ENCODE measurements at places on chromosomes 1 and 21.

GRCh38 chr1:84835169-84835568 lies 57.8 kb downstream of the LPAR3 start:
- DNase-seq, result no peak

GRCh38 chr1:177620636-177621190 lies 349.1 kb downstream of the SEC16B start:
- no peak for DNase-seq

- DNase-seq, result no peak
Measured at GRCh38 chr1:214952648-214953047, 129.9 kb upstream of the KCNK2 start.

DNA sequence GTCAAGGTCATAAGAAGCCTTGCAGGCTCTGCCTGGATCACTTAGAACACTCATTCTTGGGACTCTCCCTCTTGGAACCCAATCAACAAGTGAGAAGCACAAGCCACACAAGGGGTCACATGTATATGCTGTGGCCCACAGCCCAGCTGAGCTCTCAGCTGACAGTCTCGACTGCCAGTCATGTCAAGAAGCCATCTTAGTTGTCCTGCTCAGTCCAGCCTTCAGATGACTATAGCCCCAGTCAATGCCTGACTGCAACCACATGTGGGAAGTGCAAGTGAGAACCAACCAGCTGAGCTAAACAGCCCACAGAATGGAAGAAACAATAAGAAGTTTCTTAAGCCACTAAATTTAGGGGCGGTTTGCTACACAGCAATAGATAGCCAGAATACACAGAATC lies 356.0 kb downstream of the KCNH1 start:
- DNase-seq, result no peak

GRCh38 chr1:23889074-23889473 lies 21.0 kb upstream of the FUCA1 start:
- no peak for DNase-seq

- DNase-seq, result no peak
Measured at GRCh38 chr1:181630838-181631237, 147.5 kb downstream of the CACNA1E start.

DNA sequence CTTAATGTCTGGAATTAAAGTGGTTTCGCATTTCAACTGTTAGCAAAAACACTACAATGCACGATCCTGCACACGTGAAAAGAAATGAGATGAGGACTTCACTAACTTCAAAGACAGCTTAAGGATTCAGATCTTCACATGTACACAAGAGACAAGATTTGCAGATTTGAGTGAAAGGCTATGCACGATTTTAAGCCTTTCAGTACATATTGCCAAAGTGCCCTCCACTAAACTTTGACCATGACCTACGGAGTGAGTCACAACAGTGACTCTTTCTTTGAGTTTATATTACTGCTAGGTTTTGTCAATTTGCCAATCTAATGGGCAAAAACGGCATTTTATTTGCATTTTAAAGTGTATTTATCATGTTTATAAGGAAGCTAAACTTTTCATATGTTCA lies 41.2 kb upstream of the CR1L start:
- DNase-seq, result no peak

- peak; percentile 71 for DNase-seq
Measured at GRCh38 chr21:37072274-37072987, 440 bp downstream of the PIGP start.

DNA sequence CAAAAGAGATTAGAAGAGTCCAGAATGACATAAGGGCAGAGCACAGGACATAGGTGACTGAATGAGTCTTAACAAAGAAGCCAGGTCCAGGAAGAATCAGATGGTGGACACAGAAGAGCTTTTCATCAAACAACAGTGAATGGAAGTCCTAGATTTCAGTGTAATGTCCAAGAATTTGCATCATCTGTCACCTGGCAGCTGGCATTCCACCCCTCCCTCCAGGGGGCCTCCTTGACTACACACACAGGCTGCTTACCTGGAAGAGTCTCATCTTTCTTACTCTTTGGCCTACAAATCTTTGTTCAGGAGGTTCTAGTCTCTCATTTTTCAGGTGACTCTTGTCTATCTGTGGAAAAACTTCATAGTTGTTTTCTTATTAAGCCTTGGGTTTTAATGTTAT lies 36.2 kb downstream of the GORAB start:
- no peak for DNase-seq

DNA sequence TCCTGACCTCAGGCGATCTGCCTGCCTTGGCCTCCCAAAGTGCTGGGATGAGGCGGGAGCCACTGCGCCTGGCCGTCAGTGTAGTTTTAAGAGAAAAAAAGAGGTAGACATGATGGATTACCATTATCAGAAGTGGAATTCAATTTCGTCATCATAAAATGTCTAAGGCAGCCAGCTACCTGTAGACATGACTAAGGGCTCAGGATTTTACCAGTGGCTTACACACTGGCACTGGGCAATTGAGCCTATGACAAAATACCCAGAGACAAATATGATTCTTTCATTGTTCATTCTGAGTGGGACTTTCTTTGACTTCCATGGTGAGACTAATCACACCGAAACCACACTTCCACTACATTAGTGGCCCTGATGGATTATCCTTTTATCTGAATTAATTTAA lies 181.5 kb downstream of the GABPA start:
- DNase-seq, result no peak

DNA sequence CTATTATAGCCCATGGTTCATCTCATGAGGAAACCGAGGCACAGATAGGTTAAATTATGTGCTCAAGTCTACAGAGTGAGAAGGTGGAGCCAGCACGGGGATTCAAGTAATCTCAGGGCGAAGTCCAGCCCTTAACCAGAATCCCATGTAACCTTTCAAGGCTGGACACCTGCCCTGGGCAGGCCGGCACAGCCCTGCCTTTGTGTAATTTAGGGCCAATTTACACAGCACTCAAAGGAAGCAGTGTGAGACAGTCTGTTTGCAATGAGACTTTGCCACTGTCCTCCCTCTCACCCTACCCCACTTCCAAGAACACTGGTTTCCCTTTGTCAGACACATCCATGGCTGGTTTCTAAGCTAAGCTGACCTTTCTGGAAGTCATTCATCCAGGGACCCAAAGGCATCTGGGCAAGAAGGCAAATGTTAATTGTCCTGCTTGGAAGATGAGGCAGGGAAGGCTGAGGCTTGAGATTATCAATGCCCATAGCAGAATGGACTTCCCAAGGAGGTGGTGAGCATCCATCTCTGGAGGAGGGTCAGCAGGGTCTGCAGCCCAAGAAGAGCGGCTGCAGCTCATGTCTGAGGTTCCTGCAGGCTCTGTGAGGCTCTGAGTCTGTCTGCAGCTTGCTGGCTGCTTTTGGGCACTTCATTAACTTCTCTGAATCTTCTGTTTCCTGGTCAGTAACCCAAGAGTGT lies 159.2 kb downstream of the TRABD2B start:
- no peak for DNase-seq

DNA sequence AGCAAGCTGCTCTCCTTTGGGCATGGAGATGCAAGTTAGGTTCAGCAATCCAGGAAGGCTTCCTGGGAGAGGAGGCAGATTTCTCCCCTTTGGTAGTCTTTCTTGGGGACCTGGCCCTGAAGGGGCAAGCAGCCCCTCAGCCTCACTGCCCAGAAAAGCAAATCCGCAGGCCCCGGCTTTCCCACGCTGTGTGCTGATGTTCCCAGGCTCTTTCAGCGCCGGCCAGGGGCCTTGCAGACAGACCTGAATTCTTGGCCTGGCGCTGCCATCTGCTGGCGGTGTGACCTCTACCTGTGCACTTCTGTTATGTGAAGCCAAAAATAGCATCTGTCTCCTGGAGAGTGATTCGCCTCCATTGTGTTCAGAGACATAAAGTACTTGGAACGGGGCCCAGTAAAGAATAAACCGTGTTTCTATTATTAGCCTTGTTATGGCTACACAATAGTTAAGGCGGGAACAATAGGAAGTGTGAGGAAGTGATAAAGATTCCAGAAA lies 64.8 kb downstream of the ALPL start:
- no peak for DNase-seq

DNA sequence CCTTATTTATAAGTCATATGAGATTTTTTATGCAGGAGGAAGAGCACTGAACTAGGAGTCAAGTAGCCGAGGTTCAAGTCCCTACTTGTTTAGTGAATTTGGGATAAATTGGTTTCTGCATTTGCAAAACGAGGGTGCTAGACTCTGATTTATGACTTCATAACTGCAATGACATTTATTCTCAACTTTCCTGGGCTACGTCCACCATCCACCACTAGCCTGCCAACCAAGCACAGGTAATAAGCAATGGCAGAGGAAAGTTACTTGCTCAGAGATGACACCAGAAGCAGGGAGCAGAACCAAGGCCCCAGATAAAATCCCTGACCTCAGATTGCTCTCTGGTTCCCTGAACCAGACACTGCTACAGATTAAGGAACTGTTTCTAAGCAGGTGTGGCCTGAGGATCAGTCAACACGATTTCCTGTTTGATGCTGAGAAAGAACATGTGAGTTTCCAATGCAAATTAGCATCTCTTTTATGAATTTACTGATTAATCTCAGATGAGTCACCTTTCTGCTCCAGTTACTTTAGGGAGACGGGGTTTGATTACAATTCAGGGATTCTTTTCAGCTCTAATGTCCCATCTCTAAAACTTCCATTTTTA lies 52.7 kb downstream of the PLPP3 start:
- no peak for DNase-seq

- DNase-seq, result no peak
Measured at GRCh38 chr1:151510020-151510405, 1.2 kb upstream of the CGN start.

DNA sequence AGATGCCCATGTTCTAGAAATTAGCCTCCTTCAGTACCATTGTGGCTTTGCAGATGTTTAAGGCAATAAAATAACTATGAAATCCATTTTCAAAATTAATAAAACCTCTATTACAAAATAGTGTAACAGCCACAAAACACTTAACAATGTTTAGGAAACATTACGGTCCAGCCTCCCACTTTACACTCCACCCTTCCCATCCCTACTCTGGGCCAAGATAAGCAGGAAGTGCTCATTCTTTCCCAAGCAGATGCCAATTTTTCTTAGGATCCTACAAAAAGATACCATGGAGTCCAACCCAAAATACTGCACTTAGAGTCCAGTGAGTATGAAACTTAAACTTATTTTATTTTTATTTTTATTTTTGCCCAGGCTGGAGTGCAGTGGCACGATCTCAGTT lies 150.8 kb downstream of the NR5A2 start:
- no peak for DNase-seq

Data from CD4-positive, alpha-beta T cell treated with Interleukin-2 at 100 ng/mL for 4 hours (primary cell).